ENCODE measurements at places on chromosomes 3 and 15. TPM values are rescaled to one million over a fixed set of nuclear protein-coding genes. Genes with fewer than 3 reads are reported as not detected.

GRCh38 chr3:108008931-108009639 is 81.7 kb downstream of the CD47 start:
- H3K4me1 ChIP-seq: peaks cover 29% of the 10 kb centered on the region
- H3K36me3 ChIP-seq: no peaks in the 10 kb centered on the region
- no peaks in the 10 kb centered on the region for H3K27me3 ChIP-seq
- no peak for DNase-seq

The LZTFL1 gene
- 26.8 TPM for total RNA-seq

- no peaks in the 10 kb centered on the region for H3K27me3 ChIP-seq
- peaks cover 48% of the 10 kb centered on the region for H3K4me1 ChIP-seq
- peak overlapping the region; percentile 84 for H3K27ac ChIP-seq
- no peaks in the 10 kb centered on the region for H3K36me3 ChIP-seq
Observed at GRCh38 chr3:12998648-12999047, 74.6 kb downstream of the IQSEC1 start.

- no peaks in the 10 kb centered on the region for H3K27me3 ChIP-seq
- DNase-seq: no peak
- H3K4me1 ChIP-seq: no peaks in the 10 kb centered on the region
- no peak overlapping the region for H3K27ac ChIP-seq
- no peak overlapping the region for H3K4me3 ChIP-seq
- no peaks in the 10 kb centered on the region for H3K36me3 ChIP-seq
Observed at GRCh38 chr3:166957121-166957520, 423.0 kb downstream of the ZBBX start.

- no peak for DNase-seq
- no peak overlapping the region for H3K4me3 ChIP-seq
- no peaks in the 10 kb centered on the region for H3K36me3 ChIP-seq
- H3K27me3 ChIP-seq: no peaks in the 10 kb centered on the region
- peaks cover 31% of the 10 kb centered on the region for H3K4me1 ChIP-seq
Observed at GRCh38 chr15:75545064-75545463, 34.1 kb downstream of the PTPN9 start.

The RARB gene
- total RNA-seq: 5.6 TPM

GRCh38 chr3:150609988-150610387 is 6.9 kb downstream of the SELENOT start:
- H3K27me3 ChIP-seq: no peaks in the 10 kb centered on the region
- no peak for DNase-seq
- no peak overlapping the region for H3K4me3 ChIP-seq

The LRTM1 gene
- total RNA-seq: not detected

- H3K4me1 ChIP-seq: no peaks in the 10 kb centered on the region
- no peak overlapping the region for H3K4me3 ChIP-seq
- no peaks in the 10 kb centered on the region for H3K27me3 ChIP-seq
- no peak for DNase-seq
Observed at GRCh38 chr3:141348837-141349236, 19.5 kb upstream of the ZBTB38 start.

The PLSCR4 gene
- total RNA-seq: 63.5 TPM

The CKMT1B gene
- total RNA-seq: 0.89 TPM

- peaks cover 6% of the 10 kb centered on the region for H3K27me3 ChIP-seq
- DNase-seq: no peak
- no peak overlapping the region for H3K4me3 ChIP-seq
- no peaks in the 10 kb centered on the region for H3K36me3 ChIP-seq
- H3K27ac ChIP-seq: no peak overlapping the region
Observed at GRCh38 chr15:33503681-33504080, 192.9 kb downstream of the RYR3 start.

DNA sequence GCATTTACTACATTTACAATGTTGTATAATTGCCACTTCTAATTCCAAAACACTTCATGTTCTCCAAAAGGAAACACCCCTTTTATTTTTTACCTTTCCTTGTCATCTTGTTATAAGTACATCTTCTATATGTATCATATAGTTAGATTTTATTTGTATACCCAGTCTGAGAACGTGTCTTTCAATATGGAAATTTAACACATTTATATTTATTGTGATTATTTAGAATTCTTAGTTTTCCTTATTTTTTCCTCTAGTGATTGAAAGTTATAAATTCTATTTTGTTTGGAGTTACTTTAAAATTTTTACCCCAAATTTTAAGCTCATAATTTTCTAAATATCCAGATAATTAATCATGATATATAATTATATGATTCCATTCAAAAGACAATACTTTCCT is 15.8 kb downstream of the CMTM8 start:
- DNase-seq: no peak
- H3K4me3 ChIP-seq: no peak overlapping the region
- H3K36me3 ChIP-seq: no peaks in the 10 kb centered on the region
- H3K4me1 ChIP-seq: peaks cover 5% of the 10 kb centered on the region

DNA sequence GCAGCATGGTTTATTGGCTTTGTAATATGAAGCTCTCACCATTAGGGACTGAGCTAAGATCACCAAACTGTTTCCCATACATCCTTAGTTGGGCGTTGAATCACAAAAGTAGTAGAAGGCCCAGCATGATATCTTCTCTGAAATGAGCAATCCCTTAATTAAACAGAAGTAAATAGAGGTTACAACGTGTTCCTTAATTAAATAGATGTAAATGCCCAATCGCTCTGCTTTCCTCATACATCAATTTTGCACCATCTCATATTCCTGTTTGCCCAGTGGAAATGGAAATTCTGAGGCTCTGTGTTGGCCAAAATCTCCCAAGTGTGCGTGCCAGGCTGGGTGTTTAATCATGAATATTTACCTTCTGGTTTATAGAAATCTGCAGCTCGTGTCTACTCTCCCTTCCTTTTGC is 107.4 kb upstream of the FOXB1 start:
- peaks cover 5% of the 10 kb centered on the region for H3K27me3 ChIP-seq
- H3K4me3 ChIP-seq: no peak overlapping the region
- no peaks in the 10 kb centered on the region for H3K4me1 ChIP-seq
- no peaks in the 10 kb centered on the region for H3K36me3 ChIP-seq
- DNase-seq: no peak
- H3K27ac ChIP-seq: no peak overlapping the region

The TIMP4 gene
- 5.2 TPM for total RNA-seq

GRCh38 chr15:39260791-39261190 is 320.1 kb upstream of the THBS1 start:
- no peaks in the 10 kb centered on the region for H3K36me3 ChIP-seq
- no peaks in the 10 kb centered on the region for H3K27me3 ChIP-seq
- no peaks in the 10 kb centered on the region for H3K4me1 ChIP-seq
- no peak overlapping the region for H3K27ac ChIP-seq
- H3K4me3 ChIP-seq: no peak overlapping the region
- no peak for DNase-seq

DNA sequence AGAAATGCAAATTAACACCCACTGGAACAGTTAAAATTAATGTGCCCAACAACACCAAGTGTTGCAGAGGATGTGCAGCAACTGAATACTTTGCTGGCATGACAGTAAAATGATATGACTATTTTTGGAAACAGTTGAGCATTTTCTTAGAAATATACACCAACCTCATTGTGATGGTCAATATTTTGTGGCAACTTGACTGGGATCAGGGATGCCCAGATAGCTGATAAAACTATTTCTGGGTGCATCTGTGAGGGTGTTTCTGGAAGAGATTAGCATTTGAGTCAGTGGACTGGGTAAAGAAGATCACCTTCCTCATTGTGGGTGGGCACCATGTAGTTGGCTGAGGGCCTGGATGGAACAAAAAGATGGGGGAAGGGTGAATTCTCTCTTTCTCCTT is 57.9 kb downstream of the RPLP1 start:
- H3K27ac ChIP-seq: no peak overlapping the region
- no peak for DNase-seq
- no peaks in the 10 kb centered on the region for H3K4me1 ChIP-seq
- no peaks in the 10 kb centered on the region for H3K27me3 ChIP-seq

DNA sequence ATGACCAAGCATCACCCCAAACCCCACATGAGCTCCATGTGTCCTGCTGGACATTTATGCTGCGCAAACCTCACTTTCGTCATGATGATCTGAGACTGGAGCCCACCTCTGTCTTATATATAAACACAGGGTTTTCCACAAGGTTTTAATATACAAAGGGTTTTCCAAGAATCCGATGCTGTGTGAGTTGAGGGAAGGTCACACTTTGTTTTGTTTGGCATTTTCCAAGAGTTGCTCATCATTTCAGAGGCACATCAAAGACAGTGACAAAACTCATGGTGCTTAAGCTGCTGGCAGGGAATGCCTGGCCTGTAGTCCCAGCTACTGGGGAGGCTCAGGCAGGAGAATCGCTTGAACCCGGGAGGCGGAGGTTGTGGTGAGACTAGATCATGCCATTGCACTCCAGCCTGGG is 20.0 kb downstream of the EFCC1 start:
- H3K36me3 ChIP-seq: no peaks in the 10 kb centered on the region
- DNase-seq: no peak
- no peak overlapping the region for H3K4me3 ChIP-seq

GRCh38 chr3:132911741-132912415 is 126.3 kb upstream of the TMEM108 start:
- no peak for DNase-seq
- no peak overlapping the region for H3K27ac ChIP-seq
- H3K4me1 ChIP-seq: no peaks in the 10 kb centered on the region

DNA sequence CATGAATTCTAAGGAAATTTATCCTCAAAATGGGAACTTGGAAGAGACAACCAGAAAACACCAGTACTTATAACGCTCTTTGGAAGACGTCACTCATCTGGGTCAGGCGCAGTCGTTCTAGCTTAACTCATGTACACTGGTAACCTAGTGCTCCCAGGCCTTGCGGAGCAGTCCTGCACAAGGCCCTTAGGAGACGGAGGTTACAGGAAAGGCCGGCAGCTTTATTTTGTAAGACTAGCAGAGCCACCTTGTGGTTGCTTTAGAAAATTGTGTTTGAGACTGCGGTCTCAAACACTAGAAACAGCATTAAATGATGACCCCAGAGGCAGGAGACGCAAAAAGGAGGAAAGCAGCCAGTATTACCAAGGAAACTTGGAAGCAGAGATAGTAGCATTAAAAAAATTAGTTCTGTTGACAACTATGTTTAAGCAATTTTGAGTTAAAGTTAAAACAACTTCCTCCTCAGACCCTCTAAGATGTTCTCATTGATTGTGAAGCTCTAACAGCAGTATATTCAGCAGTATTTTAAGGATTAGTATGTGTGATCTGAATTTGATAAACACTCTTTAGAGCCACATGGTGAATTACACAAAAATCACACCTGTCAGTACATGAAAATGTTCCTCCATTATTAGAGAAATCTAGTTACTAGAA is 141.9 kb upstream of the C2CD4B start:
- no peak overlapping the region for H3K4me3 ChIP-seq
- peak; percentile 58 for DNase-seq
- no peaks in the 10 kb centered on the region for H3K27me3 ChIP-seq
- H3K4me1 ChIP-seq: peaks cover 10% of the 10 kb centered on the region
- H3K27ac ChIP-seq: no peak overlapping the region
- no peaks in the 10 kb centered on the region for H3K36me3 ChIP-seq

- no peaks in the 10 kb centered on the region for H3K27me3 ChIP-seq
- H3K4me1 ChIP-seq: peaks cover 10% of the 10 kb centered on the region
- no peak overlapping the region for H3K4me3 ChIP-seq
- no peaks in the 10 kb centered on the region for H3K36me3 ChIP-seq
- H3K27ac ChIP-seq: no peak overlapping the region
Observed at GRCh38 chr3:48652923-48653715, 9.6 kb downstream of the CELSR3 start.

The CAND2 gene
- total RNA-seq: 6.4 TPM

- H3K27ac ChIP-seq: no peak overlapping the region
- H3K4me1 ChIP-seq: no peaks in the 10 kb centered on the region
- no peak overlapping the region for H3K4me3 ChIP-seq
- H3K27me3 ChIP-seq: no peaks in the 10 kb centered on the region
- no peaks in the 10 kb centered on the region for H3K36me3 ChIP-seq
Observed at GRCh38 chr3:161894657-161895056, 398.0 kb downstream of the OTOL1 start.

The ANKRD34C gene
- total RNA-seq: not detected

GRCh38 chr3:78881501-78881900 is 886.3 kb downstream of the ROBO1 start:
- no peak overlapping the region for H3K4me3 ChIP-seq
- no peaks in the 10 kb centered on the region for H3K27me3 ChIP-seq
- no peak overlapping the region for H3K27ac ChIP-seq
- H3K4me1 ChIP-seq: no peaks in the 10 kb centered on the region

- H3K4me3 ChIP-seq: no peak overlapping the region
- no peaks in the 10 kb centered on the region for H3K36me3 ChIP-seq
- peaks cover 62% of the 10 kb centered on the region for H3K4me1 ChIP-seq
- no peaks in the 10 kb centered on the region for H3K27me3 ChIP-seq
- DNase-seq: no peak
Observed at GRCh38 chr15:63476229-63476632, 28.2 kb upstream of the USP3 start.

DNA sequence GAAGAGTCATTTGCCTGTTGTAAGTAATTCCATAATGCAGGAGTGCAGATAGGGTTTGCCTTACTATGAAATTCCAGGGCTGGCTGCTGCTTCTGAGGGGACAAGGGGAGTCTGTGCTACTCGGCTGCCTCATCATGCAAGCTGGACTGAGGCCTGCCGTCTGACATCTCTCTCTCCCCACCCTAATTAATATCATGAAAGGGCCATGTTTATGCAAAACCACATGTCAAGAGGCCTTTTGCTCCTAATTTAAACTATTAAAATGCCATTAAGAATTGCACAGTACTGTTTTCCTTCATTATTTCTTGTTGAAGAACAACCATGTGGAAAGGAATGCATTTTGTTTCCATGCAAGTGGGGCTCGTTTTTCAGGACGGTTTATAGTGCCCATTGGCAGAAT is 26.3 kb downstream of the CHST2 start:
- H3K36me3 ChIP-seq: no peaks in the 10 kb centered on the region
- DNase-seq: no peak
- peaks cover 3% of the 10 kb centered on the region for H3K4me1 ChIP-seq
- no peak overlapping the region for H3K4me3 ChIP-seq

DNA sequence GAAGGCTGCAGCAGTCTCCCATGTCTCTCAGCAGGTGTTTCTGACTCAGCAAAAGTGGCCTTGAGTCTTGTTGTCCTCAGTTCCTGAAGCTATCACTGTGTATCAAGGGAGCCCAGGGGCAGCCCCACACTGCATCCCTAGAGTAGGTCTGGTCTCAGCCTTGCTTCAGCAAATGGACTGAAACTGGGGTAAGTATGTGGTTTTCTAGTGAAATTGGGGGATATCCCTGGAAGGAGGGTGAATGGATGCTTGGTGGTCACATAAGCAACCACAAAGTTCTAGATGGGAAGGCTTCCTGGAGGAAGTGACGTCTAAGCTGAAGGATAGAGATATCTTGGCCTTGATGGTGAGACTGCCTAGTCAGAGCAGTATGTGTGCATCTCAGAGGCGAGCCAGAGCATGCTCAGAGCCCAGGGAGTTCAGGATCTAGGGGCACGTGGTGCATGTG is 38.4 kb downstream of the TMEM158 start:
- H3K27me3 ChIP-seq: no peaks in the 10 kb centered on the region
- no peak for DNase-seq
- H3K4me3 ChIP-seq: no peak overlapping the region
- H3K36me3 ChIP-seq: no peaks in the 10 kb centered on the region

GRCh38 chr3:171384101-171384891 is 75.9 kb downstream of the TNIK start:
- no peaks in the 10 kb centered on the region for H3K36me3 ChIP-seq
- no peaks in the 10 kb centered on the region for H3K27me3 ChIP-seq
- H3K4me3 ChIP-seq: no peak overlapping the region
- H3K27ac ChIP-seq: no peak overlapping the region
- no peak for DNase-seq

GRCh38 chr15:36484038-36484778 is 95.2 kb upstream of the CDIN1 start:
- no peaks in the 10 kb centered on the region for H3K36me3 ChIP-seq
- DNase-seq: no peak
- H3K27ac ChIP-seq: no peak overlapping the region

The STAC gene
- total RNA-seq: 51.4 TPM

GRCh38 chr3:195859846-195860411 is 48.2 kb upstream of the MUC4 start:
- H3K4me3 ChIP-seq: no peak overlapping the region
- peaks cover 4% of the 10 kb centered on the region for H3K27me3 ChIP-seq
- no peak overlapping the region for H3K27ac ChIP-seq
- DNase-seq: no peak

The TMEM266 gene
- total RNA-seq: 1.4 TPM

All from lower lobe of right lung (tissue), 2 donors.